ENCODE measurements at places on chromosomes 1 and 21.

GRCh38 chr1:12636098-12636950, 7.6 kb upstream of the AADACL4 start:
- DNase-seq: no peak

- no peak for DNase-seq
These were observed 65.5 kb downstream of the DDX20 start for GRCh38 chr1:111821121-111821745.

- no peak for DNase-seq
These were observed 5.2 kb upstream of the ERRFI1 start for GRCh38 chr1:8031176-8031785.

- DNase-seq: no peak
These were observed 31.3 kb downstream of the SLC1A7 start for GRCh38 chr1:53111073-53111556.

GRCh38 chr1:1527092-1527816, 13.2 kb downstream of the TMEM240 start:
- no peak for DNase-seq

DNA sequence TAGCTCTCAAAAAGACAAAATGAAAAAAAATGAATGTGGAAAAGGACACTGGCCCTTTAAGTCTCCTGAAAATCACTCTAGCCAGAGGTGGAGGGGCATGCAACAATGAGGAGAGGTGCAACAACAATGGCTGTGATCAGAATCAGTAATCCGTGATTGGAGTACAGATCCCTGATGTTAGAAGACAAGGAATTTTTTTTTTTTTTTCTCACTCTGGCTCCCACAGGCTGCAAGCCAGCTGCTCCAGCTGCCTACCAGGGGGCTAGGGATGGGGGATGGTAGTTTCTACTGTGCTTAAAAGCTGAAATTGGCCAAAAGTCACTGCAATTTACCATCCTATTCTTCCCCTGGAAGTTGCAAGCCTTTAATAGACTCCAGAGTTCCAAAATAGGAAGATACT, 54.5 kb downstream of the STYXL2 start:
- no peak for DNase-seq

DNA sequence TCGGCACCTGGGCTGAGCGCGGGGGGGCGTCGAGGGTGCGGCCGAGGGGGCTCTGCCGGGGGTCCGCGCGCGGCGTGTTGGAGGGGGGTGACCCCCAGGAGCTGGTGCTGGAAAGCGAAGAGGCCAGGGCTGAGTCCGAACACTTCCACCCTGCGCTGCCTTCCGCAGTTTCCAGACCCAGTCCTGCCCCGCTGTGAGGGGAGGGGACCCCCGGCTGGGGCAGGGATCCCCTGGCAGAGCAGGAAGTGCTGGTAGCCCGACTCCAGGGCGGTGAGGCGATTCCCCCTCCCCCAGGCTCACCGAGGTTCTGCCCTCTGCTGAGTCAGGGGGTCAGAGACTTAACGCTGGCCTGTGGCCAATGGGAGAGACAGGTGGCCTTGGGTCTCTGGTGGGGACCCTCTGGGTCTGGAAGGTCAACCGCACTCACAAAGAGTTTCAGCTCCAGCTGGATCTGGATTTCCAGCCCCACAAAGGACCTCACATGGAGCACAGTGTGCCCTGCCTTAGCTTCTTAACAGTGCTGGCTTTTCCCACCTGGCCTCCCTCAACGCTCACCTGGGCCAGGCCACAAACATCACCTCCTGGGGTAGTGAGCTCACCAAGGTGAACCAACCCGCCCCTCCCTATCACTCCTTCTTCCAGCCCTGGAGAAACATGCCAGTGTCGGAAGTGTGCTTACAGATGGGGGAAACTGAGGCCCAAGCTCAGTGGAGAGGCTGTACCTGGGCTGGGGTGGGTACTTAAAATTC, 39.8 kb upstream of the SYNC start:
- no peak for DNase-seq

DNA sequence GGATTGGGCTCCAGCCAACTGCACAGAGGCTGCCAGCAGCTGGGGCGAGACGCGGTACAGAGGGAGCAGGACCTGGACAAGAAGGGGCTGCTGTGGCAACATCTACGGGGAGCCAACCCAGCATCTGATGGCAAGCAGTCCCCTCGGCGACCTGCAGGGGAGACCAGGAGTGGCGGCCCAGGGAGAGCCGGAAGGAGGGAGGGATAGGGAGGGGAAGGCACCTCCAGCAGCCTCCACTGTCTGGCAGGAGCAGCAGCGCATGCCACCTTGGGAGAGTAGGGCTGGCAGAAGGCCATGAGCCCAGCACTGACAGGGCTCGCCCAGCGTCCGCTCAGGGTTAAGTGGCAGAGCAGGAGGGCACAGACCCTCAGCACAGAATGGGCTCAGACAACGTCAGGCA, 17.3 kb downstream of the CHD5 start:
- DNase-seq: no peak

- DNase-seq: no peak
These were observed 43.0 kb downstream of the UBE2U start for GRCh38 chr1:64246294-64246917.

- no peak for DNase-seq
These were observed 45.6 kb downstream of the IRF2BP2 start for GRCh38 chr1:234564035-234565029.

GRCh38 chr21:31898933-31899630, 26.3 kb downstream of the HUNK start:
- no peak for DNase-seq

DNA sequence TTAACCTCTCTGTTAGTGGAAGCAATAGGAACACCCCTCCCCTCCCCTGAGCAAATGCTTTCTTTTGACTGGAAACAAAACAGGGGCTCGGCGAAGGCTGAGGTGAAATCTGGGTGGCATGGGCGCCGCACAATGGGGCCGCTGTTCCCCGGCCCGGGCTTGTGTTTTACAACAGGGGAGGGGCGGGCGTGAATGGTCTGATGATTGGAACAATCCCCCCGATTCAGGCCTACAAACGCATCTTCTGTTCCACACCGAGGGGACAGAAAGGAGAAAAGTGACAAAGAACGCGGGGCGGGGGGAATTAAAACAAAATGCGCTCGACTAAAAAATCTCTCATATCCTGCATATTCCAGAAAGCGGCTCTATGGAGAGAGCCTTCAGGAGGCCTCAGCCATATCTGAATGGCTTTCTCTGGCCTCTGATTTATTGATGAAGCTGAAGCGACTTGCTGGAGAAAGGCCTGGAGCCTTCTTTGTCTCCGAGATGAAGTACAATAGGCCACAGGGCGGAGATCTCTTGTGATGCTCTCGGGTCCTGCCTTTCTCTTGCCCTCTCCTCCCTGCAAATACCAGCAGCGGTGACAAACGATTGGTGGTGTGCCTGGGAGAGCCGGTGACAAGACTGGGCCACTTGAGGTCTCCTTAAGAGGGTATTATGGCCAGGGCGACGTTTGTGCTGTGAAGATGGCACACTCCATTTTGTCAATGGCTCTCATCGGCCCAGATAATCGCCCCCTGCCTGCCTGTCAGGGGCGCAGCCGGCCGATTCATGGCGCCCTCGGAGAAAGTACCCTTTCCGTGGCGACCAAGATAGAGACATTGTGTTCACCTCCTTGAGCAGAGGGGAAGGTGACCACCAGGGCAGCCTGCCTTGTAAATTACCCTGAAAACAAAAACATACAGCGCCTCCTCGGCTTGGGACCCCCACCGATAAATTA, 47.1 kb upstream of the OLIG2 start:
- DNase-seq: no peak

DNA sequence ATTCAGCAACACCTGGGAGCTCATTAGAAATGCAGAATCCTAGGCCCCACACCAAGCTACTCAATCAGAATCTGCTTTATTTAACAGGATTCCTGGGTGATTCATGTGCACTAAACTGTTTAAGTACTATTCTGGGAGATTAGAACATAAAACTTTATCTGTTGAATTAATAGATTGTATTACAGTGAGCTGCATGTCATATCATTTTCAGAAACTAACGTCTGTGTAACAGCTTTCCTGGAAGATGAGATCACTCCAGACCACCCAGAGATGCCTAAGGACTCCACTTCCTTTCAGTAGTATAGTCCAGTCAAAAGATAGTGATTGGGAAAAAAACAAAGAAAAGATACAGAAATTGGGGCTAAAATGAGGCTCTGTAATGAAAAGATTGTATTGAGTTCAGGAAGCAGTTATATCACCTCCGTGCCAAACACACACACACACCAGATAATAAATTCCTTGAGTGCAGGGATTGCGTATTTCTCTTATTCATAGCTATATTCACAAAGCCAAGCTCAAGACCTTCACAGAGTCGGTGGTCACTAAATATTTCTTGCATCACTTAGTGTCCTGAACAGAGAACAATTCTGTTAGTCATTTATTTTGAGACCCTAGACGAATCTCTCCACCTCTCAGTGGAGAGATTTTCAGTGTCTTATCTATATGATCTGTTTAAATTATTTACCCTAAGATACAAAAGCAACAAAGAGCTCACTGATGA, 178.2 kb downstream of the DSCAM start:
- DNase-seq: no peak

DNA sequence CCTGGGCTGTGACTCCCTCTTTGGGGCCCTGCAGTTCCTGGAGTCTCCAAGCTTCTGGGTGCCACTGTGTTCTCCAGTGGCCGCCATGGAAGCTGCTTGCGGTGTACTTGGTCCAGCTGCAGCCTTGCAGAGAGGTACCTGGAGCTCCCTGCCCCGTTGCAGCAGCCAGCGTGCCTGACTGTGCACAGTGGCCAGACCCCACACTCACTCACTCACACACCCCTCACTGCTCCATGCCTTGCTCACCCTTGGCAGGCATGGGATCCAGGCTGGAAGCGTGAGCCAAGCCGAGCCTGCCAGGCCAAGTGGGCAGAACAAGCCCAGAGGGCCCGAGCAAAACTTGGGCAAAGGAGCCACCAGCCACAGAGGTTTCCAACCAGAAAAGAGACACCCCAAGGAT, 43.0 kb downstream of the MATN1 start:
- no peak for DNase-seq

GRCh38 chr1:208587110-208587509, 342.9 kb upstream of the PLXNA2 start:
- DNase-seq: no peak

DNA sequence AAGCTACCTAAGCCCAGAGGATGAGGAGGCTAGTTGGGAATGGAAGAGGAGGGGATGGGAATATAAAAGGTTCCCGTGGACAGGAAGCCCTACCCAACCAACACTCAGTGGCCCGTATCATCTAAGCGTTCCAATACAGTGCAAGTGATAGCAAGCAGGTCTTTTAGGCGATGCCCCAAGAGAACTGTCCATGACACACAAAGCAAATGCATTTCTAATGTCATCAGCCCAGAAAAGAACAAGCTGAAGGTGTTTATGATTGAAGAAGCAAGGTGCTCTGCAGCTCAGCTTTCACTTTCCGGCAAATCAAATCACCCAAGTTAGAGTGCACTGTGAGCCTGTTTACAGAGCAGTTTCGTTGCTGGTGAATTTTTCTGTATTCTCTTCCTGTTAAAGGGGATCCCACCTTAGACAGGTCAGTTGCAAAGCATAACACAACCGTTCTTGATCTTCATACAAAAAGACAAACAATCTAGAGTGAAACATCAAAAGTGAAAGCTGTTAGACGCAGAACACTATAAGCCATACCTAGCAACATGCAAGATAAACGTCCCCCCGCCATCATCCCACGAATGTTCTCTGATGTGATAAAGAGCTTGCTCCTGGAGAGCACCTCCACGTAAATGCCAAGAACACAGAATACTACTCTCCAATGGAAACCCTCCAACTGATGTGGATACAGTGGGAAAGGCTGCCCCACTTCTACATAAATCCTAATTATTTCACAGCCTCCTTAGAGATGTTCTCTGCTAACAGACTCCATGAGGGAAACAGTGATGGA, 54.0 kb downstream of the PGBD5 start:
- DNase-seq: no peak

- no peak for DNase-seq
These were observed at the start of gene AGPAT3 for GRCh38 chr21:43864962-43865539. AGPAT3 (plus strand) TSS chr21:43865223; CDS start chr21:43959682, 94,459 bp downstream.

DNA sequence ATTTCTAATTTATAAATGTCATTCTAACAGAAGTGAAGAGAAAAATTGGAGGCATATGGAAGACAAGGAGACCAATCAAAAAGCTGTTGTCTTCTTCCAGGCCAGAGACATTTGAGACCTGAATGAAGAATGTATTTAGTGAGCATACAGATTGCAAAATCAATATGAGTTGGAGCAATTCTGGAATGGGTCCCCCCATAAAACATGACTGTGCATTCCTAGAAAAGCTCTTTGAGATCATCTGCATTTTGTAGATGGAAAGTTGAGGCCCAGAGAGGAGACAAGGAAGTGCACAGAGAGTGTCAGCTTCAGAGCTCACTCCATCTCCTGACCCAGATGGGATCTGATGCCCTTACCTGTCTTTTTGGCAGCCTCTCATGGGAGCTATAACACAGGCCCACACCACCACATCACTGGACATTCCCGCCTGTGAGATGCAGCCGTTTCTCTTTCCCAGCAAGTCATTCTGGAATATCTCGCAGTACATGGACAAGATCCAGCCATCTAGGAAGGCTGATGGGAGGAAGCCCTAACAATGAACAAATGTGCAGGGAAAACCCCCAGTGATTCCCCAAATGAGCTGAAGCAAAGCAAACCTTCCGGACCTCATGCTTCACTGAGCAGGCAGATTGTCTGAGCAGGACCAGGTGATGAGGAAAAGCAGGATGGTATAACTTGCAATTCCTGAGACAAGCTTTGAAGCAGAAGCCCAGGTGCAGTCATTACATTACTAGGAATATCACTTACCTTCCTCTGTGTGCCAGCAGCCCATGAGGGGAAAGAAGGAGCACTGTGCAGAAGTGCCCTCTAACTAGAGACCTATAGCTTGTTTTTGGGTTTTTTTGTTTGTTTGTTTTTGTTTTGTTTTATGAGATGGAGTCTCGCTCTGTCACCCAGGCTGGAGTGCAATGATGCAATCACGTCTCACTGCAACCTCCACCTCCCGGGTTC, 445.6 kb downstream of the PLPP3 start:
- DNase-seq: no peak

- no peak for DNase-seq
These were observed 9.8 kb upstream of the CLDN14 start for GRCh38 chr21:36489776-36490165.

- DNase-seq: no peak
These were observed 310.7 kb downstream of the ZNF326 start for GRCh38 chr1:90305577-90305976.

DNA sequence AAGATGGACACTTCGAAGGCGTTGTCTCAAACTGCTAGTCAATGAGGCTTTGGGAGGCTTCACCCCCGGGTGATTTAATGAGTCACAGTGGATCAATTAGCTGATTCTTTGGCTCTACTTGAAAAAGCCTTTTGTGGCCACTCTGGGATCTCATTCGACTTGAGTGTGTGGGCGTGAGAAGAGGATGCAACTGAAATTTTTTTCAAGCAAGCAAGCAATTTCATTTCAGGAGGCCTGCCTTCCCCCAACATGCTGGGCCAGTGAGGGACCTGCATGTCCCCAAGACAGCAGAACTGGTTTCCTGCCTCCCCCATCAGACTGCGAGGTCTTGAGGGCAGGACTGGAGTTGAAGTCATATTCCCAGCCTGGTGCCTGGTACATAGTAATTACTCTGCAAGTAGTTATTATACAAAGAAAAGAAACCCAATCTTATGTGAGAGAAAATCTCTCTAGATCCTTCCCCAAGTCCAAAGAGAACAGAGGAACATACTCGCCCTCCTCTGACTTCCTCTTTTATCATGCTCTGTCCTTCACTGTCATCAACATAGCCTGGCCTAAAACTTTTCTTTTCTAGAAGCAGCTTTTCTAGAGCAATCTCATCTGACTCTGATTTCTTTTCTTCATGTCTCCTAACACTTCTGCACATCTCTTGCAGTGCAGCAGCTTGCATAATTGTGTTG, 22.7 kb downstream of the SYT6 start:
- DNase-seq: no peak

Data from stimulated activated CD8-positive, alpha-beta memory T cell treated with anti-CD3 and anti-CD28 coated beads, Interleukin-15, amount 100 ng/mL, for 48 hours (primary cell).